Colonic mucosa (tissue), 4 donors: ENCODE measurements at places on chromosomes 7 and 10. TPM values are rescaled to one million over a fixed set of nuclear protein-coding genes. Genes with fewer than 3 reads are reported as not detected.

TRPV6 gene
- total RNA-seq, result 0.61 TPM

ACSM6 gene
- total RNA-seq, result not detected

STOX1 gene
- 0.74 TPM for total RNA-seq

CAV1 gene
- total RNA-seq, result 16.1 TPM

GATA3 gene
- 0.54 TPM for total RNA-seq

FBXO24 gene
- 0.21 TPM for total RNA-seq

AGMO gene
- 0.47 TPM for total RNA-seq

PVRIG gene
- 0.53 TPM for total RNA-seq

GLI3 gene
- total RNA-seq, result 1.8 TPM

ING3 gene
- 12.7 TPM for total RNA-seq

MSMB gene
- not detected for total RNA-seq
